ELR (cell line): ENCODE measurements at places on chromosomes 12 and 14.
A peak's percentile ranks its signal among the peaks of the same experiment; 100 is the strongest.

DNA sequence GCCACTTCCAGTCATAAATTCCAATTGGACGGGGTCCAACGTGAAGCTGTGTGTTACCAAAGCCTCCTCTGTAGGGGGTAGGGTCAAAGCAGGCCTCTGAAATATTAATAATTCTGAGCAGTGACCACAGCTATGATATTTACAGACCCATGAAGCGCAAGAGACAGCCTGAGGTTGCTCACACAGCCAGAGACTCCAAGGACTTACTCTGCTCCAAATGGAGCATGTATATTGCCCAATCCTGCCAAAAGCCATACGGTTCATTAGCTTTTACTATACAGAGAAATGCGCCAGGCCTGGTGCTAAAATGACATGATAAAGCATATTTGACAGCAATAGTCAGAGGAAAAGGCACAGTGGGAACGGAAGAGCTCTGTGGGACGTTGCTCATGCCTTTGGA, 151.3 kb downstream of the PAH start:
- DNase-seq = no peak

DNA sequence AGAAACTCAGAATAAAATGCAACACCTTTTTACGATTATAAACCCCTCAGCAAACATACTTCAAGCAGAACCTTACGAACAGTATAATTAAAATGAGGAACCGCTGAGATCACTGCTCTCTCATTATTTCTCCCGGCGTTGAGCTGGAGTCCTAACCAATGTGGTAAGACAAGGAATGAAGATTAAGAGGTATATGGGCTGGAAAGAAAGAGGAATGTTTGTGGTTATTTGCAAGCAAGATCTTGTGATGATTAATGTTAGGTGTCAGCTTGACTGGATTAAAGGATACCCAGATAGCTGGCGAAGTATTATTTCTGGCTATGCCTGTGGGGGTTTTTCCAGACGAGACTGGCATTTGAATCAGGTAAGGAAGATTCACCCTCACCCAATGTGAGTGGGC, 10.3 kb upstream of the ZNF84 start:
- DNase-seq = no peak

GRCh38 chr12:54292931-54293241, 7.9 kb downstream of the NFE2 start:
- DNase-seq = no peak

- DNase-seq = no peak
These were observed 5.4 kb downstream of the SIX6 start for GRCh38 chr14:60514378-60514740.

GRCh38 chr14:104224506-104225277, 86.3 kb downstream of the KIF26A start:
- DNase-seq = no peak

DNA sequence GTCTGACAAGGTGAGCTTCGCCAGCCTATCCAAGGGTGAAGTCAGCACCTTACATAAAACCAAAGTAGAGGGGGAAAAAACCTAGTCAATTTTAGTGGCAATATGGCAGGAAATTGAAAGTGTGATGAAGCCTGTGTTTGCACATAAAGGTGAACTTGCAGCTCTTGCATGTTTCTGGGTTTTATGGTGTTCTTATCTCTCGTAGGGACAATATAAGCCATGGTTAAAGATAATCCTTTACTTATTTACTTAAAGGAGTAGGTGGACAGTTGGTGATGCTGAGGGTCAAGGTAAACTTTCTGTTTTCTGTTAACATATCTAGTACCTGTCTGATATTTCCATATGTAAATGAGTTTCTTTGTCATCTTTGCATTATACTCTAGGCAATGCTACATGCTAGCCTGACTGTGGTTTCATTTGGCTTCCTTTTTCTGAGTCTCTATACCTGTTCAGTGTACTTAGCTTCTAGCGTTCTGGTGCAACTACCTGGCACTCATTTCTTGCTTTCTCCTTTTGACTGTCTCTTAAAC, 32.8 kb downstream of the CCDC91 start:
- DNase-seq = no peak

DNA sequence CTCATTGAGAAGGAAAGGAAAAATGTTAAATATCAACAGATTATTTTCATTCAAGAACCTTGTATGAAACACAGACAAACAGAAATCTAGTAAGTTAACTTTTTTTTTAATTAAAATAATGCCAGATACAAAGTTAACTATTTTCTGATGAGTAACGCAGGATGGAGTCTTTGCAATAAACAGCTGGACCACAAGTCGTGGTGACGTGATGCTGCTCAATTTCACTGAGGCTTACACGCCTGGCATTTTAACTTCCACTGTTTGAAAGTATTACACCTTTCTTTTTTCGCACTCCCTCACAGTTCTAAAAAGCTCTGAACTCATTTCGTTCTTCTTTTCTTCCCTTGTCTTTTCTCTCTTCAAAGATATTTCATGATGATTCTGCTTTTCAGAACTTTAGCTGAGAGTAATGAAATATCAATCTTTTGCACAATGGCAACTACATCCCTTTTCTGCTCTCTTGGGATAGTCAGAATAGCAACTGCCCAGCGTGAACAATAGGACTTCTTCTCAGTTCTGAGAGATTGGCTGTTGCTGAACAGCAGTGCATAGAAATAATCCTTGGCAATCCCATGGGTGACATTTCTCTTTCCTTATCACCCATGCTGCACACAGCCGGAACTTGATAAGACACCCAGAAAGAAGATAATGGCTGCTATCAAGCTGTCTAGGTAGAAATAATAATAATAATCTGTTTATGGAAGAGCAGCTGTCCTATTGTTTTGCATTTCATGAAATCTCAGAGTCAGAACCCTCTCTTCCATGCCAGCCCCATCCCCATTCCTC, 160.5 kb downstream of the BTG1 start:
- peak; percentile 72 for DNase-seq

GRCh38 chr12:43337571-43338444, 214.2 kb downstream of the ADAMTS20 start:
- peak; percentile 16 for DNase-seq

DNA sequence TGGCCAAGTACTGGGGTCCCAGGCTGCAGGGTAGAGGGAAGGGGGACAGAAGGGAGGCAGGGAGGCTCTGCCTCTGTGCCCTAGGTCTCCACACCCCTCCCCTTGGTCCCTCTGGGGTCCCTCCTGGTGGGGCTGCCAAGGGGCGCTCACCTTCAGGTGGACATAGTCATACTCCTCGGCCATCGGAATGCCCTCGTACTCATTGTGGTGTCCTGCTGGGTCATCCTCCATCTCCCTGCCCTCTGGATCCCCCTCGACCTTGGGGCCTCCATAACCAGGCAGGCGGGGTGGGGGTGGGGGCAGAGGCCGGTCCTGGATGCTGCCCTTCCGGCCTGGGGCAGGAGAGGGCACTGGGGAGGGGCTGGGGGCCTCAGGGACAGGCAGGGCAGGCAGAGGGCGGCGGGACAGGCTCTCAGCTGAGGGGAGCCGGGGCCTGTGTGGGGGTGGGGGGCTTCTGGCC, 5.8 kb downstream of the EFS start:
- no peak for DNase-seq
